Stimulated activated naive CD8-positive, alpha-beta T cell treated with anti-CD3 and anti-CD28 coated beads, Interleukin-15, Interleukin-2, amounts not matched to agents 100 U/mL and 50 U/mL, for 24 hours (primary cell): ENCODE measurements at places on chromosomes 1 and 21.

- no peak for DNase-seq
Observed at GRCh38 chr1:4101459-4102161, 201.5 kb upstream of the C1orf174 start.

DNA sequence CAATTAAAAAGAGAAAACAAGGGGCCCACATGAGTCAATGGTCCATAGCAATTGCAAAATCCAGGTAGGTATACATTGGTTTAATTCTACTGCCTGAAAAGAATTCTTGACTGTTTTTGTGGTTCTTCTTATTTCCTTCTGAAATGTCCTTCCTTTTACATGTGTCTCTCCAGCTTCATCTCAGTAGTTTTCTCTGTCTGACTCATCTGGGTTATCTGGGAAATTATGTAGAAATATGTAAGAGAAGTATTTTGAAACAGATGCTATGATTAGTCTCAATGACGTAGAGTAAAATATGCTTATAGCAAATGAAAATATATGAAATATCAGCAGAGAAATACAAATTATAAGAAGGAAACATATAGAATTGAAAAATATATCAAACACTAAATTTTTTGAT, 953.2 kb downstream of the BRINP3 start:
- no peak for DNase-seq

DNA sequence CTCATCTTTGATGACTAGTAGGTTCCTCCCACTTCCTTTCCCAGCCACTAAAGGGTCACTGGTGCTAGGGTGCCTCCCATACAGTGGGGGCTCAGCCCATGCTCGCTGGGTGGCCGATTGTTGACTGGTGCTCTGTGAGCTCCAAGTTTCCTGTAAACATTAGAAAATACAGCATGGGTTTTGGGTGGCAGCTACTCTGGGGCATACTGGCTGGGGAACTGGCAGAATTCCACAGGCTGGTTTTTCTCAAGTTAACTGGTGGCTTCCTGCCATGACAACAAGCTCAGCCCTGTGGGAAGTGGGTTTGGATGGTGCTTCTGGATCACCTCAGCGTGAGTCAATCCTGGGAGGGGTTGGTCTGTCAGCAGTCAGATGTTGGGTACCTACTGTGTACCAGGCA, 28.7 kb upstream of the CRNN start:
- DNase-seq = no peak

DNA sequence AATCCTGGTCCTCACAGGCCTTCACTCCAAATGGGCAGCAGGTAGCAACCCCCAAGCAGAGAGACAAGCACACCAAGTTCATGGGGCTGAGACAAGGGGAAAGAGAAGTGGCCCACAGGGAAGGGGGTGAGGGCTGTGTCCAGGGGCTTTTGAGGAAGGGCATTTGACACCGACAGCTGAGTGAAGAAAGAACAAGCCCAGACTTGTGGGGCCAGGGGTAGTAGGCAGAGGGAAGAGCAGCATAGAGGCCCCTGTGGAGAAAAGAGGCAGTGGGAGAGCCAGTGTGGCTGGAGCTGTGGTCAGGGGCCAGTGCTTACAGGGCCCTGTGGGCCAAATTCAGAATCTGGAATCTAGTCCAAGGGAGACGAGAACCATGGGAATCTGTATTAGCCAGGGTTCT, 85.4 kb downstream of the IGSF21 start:
- no peak for DNase-seq

DNA sequence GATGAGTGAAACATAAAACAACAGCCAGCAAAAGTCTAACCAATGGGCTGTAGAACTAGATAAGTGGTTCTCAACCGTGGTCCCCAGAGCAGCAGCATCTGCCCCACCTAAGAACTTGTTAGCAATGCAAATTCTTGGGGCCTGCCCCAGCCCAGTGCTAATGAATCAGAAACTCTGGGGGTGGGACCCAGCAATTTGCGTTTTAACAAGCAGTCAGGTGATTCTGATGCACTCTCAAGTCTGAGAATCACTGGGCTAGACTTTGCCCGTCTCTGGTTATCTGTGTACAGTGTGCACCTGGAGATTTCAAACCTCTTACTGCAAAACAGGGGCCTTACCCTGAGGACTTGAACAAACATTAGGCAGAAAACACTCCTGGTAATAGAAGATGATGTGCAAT, 66.5 kb downstream of the PLXNA2 start:
- DNase-seq = no peak

GRCh38 chr1:42143896-42144710, 9.1 kb upstream of the GUCA2B start:
- DNase-seq = no peak

GRCh38 chr1:230166366-230167132, 99.5 kb downstream of the GALNT2 start:
- no peak for DNase-seq
